ENCODE measurements at places on chromosomes 4 and X.

DNA sequence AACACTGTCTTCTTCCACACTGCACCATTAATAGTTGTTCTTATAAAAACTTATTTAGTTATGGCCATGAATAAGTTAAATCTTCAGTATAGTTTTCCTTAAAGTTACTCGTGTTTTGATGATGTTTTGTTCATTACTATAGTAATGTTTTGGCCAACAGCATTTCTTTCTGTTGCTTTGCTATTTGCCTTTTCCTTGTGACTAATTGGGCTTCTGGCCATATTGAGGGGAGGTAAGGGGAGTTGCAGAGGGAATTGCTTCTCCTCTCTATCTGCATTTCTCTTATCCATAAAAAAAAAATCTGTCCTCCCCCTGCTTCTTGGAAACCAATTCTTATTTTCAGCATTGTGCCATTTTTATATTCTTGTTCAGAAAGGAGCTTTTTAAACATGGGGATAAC is 42.7 kb upstream of the ZCCHC12 start:
- peak; percentile 86 for DNase-seq

- no peak for DNase-seq
Observed at GRCh38 chr4:121306931-121307330, 73.9 kb downstream of the QRFPR start.

GRCh38 chrX:38636949-38637819 is 75.8 kb downstream of the TSPAN7 start:
- DNase-seq, result no peak

- DNase-seq, result peak; percentile 22
Observed at GRCh38 chrX:41457613-41458192, 10.6 kb downstream of the NYX start.

DNA sequence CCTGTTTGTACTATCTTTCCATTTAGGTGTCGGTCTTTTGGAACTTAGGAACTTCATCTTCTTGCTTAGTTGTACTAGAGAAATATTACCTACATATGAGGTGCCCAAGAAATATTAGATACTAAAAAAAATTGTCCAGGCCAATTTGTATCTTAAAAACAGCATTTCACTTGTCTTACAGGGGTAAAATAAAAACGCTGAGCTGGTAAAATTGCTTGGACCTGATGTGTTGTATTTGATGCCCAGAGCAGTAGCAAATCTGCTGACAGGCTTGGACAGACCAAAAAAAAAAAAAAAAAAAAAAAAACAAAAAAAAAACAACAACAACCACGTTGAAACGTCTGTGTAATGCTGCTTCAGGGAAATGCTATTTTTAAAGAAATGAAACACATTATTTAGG is 150.4 kb upstream of the ARX start:
- DNase-seq, result no peak

DNA sequence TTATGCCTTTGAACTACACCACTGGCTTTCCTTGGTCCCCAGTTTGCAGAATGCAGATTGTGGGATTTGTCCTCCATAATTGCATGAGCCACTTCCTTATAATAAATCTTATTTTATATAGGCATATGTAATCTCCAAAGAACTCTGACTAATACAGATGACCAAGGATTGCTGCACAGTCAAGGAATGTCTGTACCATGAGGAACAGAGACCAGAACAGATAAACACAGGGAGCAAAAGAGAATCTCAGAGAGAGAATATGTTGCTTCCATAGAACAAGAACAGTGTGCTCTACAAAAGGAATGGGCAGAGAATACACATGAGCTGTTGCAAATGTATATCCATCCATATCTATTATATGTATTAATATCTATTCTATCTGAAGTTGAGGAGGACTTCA is 111.1 kb downstream of the ADRA2C start:
- peak; percentile 10 for DNase-seq

- no peak for DNase-seq
Observed at GRCh38 chrX:41863343-41864203, 59.8 kb downstream of the CASK start.

DNA sequence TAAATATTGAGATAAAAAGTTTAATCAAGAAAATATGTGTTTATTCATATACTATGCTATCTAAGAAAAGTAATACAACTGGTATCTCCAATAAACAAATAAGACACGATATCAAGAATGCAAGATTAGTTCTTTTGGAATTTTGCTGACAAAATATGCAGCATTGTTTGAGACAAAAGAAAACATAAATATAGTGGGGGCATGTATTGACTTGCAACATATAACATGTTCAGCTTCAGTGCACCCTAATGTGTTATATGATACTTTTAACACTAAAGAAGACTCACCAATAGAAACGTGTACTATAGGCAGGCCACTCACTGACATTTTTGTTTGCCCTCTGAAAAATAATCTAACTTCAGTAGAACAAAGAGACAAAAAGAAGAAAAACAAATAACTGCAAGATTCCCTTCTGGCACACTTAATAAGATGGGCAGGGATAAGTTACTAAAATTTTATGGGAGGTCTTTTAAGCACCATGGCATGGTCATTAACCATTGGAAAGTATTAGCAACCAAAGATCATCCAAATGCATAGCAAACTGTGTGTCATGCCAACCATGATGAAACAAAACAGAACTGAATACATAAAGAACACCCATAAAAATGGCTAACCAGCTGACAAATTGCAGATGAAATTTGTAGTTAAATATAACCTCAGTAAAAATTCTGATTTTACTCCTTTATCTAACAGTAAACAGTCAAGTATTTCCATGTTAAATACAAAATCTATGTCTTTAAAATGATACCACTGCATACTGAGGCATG is 447.9 kb upstream of the FAM241A start:
- DNase-seq, result no peak

DNA sequence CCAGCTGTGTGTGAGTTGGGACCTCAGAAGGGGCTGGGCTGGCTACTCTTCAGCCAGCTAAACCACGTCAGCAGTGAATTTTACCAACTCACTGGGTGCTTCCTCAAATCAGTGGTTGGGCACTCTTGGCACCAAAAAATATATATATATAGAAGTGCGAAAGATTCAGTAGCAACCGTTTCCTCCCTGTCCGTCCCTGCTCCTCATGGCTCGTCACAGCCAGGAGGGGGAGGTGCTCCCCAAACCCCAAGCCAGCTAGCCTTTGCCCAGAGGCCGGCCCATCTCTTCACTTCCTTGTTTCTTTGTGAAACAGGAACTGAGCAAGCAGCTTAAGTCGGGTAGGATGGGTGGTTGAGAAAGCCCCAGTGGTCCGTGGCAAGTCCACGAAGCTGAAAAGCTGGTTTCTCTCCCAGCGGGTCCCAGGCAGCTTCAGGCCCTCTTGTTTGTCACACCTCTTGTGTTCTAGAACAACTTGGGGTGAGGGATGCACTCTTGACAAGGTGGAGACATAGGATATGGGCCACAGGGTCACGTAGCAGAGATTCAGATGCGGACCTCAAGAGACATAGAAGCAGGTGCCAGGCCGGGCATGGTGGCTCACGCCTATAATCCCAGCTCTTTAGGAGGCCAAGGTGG is 6.8 kb upstream of the SASH3 start:
- no peak for DNase-seq

Measured in cardiac fibroblast (primary cell).